Activated CD4-positive, alpha-beta T cell treated with anti-CD3 and anti-CD28 coated beads, Interleukin-2, amount 50 U/mL, for 16 hours (primary cell): ENCODE measurements at places on chromosomes 6 and 20.

- DNase-seq, result no peak
Measured at GRCh38 chr6:167548451-167548850, 223.6 kb downstream of the TTLL2 start.

GRCh38 chr6:712805-713204 lies 19.9 kb upstream of the EXOC2 start:
- no peak for DNase-seq

GRCh38 chr6:83908813-83909212 lies 49.3 kb downstream of the CYB5R4 start:
- DNase-seq, result no peak

DNA sequence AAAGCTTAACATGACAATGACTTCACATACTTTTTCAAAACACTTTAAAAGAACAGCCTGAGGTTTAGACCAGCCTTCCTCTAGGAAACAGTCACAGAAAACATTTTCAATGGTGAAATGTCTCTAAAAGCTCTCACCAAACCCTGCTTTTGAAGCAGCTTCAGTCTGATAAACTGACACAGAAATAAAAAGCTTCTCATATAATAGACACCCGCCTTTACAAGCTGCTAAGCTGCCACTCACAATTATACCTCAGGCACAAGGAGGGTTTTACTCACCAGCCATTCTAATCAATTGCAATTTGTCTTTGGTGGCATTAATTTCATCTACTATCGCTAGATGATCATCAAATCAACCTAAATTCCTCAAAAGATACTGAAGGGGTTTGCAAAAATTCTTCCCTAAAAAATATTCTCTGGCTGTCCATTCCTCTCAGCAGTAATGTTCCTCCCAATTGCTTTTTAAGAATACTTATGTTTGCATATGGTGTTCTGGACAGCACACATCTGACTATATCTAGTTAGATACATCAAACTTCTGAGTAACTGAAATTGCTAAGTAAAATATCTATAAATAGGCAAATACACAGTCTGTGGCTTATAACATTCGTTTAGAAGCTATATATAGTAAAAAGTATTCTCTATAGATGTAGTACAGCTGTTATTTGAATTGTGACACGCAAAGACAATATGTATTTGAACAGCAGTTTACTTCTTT lies 29.4 kb downstream of the KIF13A start:
- DNase-seq, result no peak

DNA sequence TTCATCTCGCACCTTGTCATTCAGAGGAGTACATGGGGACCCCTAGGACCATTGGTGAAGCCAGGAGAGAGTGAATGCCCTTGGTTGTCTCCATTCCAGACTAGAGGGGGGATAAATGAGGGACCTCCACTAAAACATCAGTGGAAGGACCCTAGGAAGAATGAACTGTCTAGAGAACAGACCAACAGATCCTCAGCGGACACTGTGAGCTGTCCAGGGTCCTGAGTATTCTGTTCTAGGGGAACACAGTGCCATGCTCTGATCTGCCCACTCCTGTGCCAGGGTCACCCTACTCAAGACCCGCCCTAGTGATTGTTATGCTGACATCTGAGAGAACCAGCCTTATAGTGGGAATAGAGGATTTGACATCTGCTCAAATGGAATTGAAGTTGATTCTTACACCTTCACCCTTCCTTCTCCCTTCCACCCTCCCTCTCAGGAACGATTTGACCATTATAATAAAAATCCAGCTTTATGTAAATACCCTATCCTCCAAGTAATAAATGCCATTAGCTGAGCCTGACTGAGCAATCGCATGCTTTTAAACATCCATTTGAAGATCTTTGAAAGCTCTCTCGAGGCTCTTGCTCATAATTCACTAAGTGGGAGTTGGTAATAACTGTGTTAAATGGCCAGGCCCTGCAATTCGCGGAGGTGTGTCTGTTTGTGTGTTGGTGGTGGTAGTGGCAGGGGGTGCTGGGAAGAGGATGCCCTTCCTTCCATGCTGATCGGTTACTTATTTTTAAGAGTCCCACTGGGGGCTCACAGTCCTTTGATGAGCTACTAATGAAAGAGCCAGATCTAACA lies 43.6 kb upstream of the SLC32A1 start:
- peak; percentile 8 for DNase-seq

- no peak for DNase-seq
Measured at GRCh38 chr6:86683132-86683908, 254.0 kb upstream of the HTR1E start.

- DNase-seq, result no peak
Measured at GRCh38 chr20:43710370-43711044, 16.3 kb downstream of the GTSF1L start.

- DNase-seq, result no peak
Measured at GRCh38 chr6:119484598-119484997, 135.0 kb upstream of the MAN1A1 start.

DNA sequence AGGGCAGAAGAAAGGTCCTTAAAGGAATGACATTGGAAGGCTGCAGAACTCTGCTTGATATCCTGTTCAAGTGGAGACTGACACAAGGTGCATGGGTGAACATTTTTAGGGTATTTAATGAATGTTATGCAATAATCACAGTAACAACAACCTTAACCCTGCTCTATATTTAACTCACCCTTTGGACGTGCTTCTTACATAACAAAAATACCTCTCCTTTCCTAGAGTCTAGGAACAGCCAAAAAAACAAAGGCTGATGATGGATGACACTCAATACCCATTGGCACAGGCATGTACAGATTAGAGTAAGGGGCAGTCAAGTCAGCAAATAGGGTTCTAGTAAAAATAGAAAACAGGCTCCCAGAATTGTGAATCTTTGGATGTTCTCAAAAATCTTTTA lies 30.6 kb downstream of the ROS1 start:
- no peak for DNase-seq

DNA sequence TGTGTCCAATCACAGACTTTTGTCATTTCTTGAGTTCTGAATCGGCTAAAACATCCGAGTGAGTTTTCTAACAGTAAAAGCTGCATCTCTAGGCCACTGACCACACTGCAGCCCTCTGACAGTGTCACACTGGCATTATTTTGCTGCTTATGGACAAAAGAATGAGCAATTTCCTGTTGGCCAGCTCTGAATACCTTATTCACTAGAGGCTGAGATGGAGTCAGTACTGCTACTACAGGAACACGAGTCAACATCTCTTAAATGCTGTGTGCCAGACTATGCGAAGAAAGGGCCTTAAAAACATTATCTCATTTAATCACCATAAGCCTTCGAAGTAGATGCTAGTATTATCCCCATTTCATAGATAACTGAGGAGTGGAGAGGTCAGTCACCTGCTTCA lies 42.5 kb upstream of the IPCEF1 start:
- DNase-seq, result no peak

GRCh38 chr6:126446248-126446647 lies 106.3 kb downstream of the CENPW start:
- DNase-seq, result no peak

DNA sequence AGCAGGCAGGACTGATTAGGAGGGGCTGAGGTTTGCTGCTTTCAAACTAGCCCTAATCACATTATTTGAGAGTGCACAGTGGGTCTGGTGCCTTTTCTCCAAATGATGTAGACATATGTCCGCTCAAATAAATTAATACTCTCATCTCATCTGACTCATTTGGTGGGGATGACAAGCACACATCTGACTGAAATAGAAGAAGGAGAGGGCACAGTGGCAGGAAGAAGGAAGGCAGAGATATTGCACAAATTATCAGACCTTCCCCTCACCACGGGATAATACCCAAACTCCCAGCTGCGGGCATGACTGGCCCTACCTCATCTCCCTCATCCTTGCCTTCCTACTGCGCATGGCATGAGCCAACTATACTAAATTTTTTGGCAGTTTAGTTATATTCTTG lies 33.9 kb upstream of the TNFRSF21 start:
- DNase-seq, result no peak

GRCh38 chr6:124512431-124512830 lies 449.8 kb upstream of the RNF217 start:
- no peak for DNase-seq

- DNase-seq, result no peak
Measured at GRCh38 chr6:44701637-44702101, 314.2 kb downstream of the CDC5L start.

DNA sequence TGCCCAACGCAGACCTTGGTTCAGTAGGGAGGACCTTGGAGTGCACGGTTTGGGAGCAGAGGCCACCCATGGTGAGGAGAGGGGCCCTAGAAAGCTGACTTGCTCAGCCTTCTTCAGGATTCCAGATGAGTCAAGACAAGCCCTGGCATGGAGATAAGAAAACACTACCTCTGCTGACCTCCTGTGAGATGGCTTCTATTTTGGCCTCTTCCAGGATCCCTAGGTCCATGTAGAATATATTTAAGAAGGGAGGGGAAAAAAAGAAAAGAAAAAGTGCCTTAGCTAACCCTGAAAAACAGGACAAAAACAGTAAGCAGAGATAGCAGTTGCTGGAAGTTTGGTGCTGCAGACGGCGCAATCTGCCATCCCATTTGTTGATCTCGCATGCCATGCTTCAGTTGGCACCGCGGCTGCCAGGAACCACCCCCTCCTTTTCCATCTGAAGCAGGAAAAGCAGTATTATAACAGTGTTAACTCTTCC lies 100.0 kb downstream of the ARMC2 start:
- no peak for DNase-seq

DNA sequence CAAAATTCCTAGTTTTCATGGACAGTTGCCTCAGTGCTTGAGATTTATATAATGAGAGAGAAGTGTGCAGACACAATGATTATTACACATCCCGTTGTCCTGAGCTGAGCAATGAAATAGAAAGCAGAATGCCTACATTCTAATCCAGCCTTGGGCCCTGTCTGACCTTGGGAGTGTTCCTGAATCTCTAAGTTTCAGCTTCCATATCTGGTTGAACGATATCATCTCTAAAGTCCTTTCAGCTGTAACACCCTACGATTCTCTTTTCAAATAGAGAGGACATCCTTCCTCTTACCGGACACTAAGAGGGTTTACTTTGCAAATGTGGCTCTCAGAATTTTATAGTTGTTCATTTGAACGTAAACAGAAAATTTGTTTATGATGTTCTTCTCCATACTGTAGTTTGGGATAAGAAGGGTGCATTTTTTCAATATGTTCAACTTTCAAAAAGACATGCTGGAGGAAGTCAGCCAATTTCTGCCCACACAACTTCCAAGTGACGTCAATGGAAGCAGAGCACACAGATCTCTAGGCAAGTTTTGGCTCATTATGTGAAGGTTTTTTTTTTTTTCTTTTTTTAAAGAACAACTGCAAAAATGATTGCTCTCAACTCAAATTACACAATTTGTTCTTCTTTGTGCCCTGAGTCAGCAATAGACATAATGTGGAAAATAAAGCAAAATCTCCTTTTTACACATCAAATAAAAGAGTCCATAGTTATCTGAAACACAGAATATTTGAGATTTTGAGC lies 50.4 kb downstream of the PDE7B start:
- no peak for DNase-seq

DNA sequence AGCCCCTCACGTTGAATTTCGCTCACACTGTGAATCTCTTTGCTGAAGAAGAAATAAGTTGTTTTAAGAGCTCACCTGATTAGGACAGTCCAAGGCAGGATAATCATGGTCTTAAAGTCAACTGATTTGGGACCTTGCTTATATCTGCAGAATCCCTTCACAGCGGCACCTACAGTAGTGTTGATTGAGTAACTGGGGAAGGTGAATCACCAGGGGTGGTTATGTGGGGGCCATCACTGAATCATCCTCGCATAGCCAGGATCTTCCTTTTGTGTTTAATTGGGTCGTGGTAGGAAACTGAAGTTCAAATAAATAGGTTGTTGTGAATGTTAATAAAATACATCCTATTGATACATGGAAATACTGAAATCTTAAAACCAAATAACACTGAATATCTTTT lies 20.2 kb upstream of the MICA start:
- no peak for DNase-seq

GRCh38 chr20:45282700-45283550 lies 23.7 kb upstream of the RBPJL start:
- no peak for DNase-seq

DNA sequence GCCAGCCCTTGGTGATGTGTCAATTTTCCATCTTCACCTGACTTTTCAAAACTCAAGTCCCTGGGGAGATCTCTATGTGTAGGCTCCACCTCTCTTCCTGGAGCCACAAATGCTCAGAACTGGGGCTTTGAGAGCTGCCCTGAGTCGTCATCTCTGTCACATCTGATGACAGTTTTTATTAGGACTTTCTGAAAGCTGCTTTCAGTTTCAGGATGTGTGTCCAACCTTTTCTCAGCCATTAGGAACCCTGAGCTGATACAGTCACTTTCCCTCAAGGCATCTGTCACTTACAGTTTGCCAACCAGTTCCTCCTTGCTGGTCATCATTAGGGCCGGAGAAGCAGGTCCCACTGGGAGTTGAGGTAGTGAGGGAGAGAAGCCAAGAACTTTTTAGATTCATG lies 365.9 kb upstream of the CHD6 start:
- peak; percentile 1 for DNase-seq

DNA sequence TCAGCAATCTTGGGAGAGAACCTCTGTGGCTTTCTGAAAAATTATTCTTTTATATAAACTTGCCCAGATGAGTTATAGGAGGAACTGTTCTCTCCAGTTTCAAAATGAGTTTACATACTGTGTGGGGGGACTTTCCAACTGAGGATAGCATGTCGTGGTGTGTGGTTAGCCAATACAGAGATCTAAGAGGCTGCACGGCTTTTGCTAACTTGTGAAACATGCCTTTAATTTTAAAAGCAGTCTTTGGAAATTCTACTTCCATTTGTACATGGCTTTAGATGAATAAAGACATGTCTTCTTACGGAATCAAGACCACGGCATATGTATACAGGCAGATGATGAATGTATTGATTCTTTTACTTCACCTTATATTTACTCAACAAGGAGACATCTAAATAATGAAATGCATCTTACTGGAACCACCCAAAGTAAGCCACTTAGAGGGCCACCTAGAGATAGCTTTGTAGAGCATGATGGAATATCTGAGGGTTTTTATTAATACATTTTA lies 39.8 kb downstream of the HIVEP1 start:
- DNase-seq, result peak; percentile 91
